ENCODE measurements at places on chromosomes 7 and 10.

DNA sequence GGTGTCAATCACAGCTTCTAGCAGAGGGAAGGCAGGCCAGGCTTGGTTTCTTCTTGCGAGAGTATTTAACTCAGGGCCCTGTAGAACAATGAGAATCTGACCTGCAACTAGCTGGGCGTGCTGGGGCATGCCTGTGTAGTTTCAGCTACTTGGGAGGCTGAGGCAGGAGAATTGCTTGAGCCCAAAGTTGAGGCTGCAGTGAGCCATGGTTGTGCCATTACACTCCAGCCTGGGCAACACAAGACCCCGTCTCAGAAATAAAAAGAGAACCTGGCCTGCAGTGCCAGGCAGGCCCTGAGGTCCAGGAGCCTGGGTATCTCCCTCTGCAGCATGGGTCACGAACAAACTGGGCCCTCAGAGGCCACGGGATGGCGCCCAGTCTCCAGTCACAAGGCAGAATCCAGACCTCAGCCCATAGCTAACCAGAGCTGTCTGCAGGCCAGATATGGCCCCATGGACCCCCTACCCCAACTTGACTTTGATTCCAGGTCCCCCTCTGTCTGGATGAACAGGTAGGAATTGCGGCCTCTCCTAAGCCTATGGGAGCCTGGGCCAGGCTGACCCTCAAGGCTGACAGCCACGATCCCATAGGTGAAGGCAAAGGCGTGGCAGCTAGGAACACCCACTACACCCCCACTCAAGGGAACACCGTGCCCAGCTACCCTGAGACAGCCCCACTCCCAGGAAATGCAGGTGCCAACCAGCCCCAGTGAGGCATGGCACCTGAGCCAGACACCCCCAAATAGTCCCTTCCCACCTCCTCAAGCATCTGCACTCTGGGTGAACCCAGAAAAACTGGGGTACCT lies 102.7 kb upstream of the TNRC18 start:
- DNase-seq = peak; percentile 47

DNA sequence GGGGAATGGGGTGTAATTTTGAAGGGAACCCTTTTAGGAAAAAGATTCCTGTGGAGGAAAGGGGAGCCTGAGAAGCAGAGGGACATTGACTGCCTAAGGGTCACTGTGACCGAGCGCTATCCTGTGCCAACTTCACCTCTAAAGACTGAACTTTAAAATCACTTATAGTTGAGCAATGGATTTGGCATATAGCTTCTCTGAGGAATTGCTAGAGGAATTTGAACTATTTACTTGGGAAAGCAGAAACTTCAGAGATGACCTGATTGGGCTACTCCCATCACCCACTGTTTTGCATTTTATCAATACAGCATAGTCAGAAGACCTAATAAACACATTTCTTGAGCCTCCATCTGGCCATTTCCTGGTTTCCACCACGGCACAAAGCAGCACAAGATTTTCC lies 23.7 kb upstream of the WNT16 start:
- no peak for DNase-seq

DNA sequence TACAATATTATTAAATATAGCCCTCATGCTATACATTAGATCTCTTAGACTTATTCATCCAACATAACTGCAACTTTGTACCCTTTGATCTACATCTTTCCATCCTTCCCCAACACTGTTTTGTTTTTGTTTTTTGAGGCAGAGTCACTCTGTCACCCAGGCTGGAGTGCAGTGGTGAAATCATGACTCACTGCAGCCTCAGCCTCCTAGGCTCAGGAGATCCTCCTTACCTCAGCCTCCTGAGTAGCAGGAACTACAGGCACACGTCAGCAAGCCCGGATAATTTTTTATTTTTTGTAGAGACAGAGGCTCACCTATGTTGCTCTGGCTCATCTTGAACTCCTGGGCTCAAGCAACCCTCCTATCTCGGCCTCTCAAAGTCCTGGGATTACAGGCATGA lies 53.3 kb downstream of the NT5C2 start:
- no peak for DNase-seq

- no peak for DNase-seq
These were observed 74.2 kb upstream of the HECW1 start for GRCh38 chr7:43038254-43038653.

- no peak for DNase-seq
These were observed 185.9 kb downstream of the DPY19L1 start for GRCh38 chr7:34851431-34851830.

GRCh38 chr10:22314852-22315251 lies 1.3 kb upstream of the COMMD3 start:
- DNase-seq = no peak

DNA sequence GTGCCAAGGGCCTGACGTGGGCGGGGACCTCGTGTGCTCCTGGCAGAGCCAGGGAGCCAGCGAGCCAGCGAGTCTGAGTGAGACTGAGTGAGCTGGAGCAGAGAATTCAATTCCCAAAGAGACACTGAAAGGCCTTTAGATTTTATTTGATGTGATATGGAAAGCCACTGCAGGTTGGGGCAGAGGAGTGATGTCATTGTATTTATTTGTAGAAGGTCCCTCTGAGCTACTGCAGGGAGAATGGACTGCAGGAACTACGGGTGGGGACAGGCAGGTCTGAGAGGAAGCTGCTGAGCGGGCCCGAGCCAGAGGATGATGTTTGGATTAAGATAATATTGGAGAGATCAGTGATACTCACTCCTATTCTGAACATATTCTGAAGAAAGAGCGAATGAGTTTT lies 445.8 kb upstream of the ANKRD30A start:
- no peak for DNase-seq

DNA sequence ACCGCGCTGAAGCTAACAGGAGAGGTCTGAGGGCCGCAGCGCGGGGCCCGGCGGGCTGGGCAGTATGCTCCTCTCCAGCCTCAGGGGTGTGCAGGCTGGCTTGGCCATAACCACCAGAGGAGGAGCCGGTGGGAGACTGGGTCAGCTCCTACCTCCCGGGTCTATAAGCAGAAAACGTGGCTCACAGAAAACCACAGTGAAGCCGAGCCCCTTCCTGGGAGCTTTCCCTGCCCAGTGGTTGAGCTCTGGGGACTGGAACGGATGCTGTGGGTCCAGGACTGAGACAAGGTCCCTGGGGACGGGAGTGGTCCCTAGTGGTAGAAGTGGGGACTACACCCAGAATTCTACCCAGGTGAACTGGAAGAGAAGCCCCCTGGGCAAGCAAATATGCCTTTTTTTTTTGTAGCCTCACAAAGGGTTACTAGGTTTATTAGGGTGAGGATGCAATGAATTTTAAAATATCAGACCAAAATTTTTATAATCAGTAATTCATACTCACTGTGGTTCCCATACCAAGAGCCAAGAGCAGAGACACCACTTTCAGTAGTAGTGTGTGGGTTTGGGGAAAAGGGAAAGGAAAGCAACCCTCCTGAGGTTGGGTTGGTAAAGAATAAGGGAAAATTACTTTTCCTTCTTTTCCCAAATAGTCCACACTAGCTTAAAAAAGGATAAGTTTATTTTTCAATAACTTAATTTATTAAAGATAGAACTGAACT lies 67.9 kb upstream of the PRKCQ start:
- DNase-seq = peak; percentile 36

- no peak for DNase-seq
These were observed 358.7 kb downstream of the PHF14 start for GRCh38 chr7:11332186-11332864.

GRCh38 chr7:96097835-96098234 lies 224.1 kb downstream of the SLC25A13 start:
- DNase-seq = no peak

DNA sequence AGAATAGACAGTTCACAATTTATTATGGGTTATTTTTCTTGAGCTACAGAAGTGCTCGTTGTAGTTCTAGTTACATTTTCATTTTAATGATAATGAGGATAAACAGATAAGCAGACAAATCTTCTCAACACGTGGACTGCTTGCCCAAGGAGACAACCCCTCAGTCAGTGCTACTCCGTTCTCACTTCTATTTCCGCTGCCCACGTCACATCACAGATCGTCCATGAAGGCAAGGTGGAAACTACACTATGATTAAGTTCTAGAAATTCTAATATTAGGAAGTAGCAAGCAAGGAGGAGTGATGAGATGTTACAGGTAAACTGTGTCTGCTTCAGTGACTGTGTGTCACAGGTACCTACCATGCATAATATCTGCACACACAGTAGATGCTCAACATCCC lies 210.5 kb downstream of the CHCHD3 start:
- DNase-seq = no peak

- peak; percentile 49 for DNase-seq
These were observed 33.3 kb upstream of the EBLN1 start for GRCh38 chr10:22250897-22251660.

GRCh38 chr10:89427629-89428028 lies 13.3 kb downstream of the IFIT5 start:
- DNase-seq = no peak

GRCh38 chr10:97682042-97682441 lies 5.0 kb downstream of the AVPI1 start:
- no peak for DNase-seq

DNA sequence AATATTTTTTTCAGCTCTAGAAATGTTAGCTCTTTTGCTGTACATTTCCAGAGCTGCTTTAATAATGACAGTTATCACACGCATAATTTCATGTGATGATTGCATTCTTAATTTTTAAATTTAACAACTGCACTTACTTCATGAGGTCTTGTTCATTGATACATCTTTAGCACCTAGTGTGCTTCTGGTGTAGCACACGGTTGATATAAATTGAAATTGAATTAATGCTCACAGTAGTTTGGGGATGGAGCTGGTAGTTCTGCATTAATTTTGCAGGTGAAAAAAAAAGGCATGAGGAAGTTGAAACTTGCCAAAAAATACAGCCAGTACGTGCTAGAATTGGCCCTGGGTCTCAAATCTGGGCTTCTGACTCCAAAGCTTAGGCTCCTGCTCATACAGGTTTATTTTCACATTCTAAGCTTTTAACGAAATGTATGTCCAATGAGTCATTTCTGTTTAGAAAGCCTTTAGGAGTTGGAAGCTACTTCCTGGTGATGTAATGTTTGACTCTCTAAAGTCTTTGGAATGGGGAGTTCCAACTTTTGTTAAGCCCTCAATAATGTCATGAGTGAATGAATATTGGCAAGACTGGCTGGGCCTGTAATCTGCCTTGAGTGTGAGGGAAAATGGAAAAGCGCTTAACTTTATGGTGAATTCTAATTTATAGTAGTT lies 62.5 kb downstream of the DAGLB start:
- peak; percentile 84 for DNase-seq

- DNase-seq = no peak
These were observed 191.3 kb upstream of the KAT6B start for GRCh38 chr10:74634995-74635536.

- no peak for DNase-seq
These were observed 221.1 kb downstream of the SNX10 start for GRCh38 chr7:26512737-26513136.

DNA sequence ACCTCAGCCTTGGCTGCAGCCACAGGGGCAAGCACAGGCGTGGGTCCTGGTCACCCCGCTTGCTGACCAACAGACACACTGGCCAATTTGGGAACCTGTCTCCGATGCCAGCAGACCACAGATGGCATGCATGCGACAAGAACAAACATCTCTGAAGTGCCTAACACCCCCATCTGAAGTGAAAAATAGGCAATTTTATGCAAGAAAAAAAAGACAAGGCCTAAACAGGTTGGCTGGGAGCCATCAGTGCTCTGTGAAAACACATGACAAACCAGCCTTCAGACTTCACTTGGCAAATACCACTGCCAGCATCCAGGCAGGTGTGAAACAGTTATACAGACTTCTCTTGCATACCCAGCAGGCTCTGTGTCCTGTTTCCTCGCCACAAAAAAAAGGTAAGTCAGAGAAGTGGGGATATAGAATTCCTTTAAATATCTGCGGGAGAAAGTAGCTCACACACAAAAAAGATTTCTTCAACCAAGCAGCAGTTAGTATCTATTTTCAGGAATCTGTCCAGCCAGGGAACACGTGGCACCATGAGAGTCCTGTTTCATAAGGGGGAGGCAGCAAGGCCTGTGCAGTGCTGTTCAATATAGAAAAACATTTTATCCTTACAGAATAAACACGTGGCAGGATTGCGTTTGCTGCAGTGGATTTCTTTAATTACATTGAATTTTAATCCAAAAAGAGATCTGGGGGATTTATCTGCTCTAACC lies 293.4 kb upstream of the MKLN1 start:
- DNase-seq = no peak

GRCh38 chr7:73696372-73696771 lies 13.0 kb downstream of the BUD23 start:
- DNase-seq = no peak

DNA sequence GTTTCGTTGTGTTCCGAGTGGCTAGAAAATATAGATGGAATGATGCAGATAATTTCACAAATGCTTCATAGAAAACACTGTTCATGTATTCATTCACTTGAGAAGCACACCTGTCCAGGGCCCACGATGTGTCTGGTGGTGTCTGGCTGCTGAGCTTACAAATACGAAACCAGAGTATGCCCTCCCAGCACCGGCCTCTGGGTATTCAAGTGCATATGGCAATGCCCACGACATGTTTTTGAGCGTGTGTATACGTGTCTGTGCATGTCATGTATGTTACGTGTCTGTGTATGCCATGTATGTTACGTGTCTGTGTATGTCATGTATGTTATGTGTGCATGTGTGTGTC lies 37.9 kb downstream of the IL2RA start:
- no peak for DNase-seq

DNA sequence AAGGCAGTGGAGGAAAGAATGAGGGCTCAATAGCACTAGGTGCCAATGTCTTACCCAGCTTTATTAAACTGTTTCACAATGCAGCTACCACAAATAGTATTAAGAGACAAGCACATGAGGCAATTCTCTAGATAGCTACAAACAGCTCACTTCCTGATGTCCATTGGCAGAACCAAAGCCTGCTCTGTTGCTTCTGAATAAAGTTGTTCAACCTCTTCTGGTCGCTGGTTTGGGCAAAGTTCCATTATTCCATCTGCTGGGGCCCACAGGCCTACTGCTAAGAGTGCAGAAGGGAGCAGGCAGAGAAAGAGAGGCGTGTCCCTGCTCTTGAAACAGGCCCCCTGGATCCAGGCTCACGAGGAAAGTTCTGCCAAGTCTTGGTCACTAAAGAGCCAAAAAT lies 173.9 kb downstream of the ZNF438 start:
- DNase-seq = peak; percentile 39

DNA sequence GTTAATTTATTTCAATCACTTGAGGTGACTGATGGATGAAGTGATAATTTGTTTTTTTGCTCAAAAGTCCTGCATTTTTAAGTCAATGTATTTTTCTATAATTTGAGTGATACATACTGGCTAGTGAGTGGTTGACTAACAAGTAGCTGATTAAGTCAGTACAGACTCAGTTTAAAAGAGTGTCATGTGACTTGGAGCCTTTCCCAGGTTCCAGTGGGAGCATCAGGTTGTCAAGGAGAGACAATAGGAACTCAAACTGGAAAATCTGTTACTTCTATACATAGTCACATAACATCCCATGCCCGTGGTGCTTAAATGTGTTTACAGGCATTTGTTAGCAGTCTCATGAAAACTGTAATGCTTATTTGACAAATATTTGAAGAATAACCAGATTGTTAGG lies 154.7 kb downstream of the ANK3 start:
- no peak for DNase-seq

GRCh38 chr7:56199639-56200038 lies 83.4 kb upstream of the NUPR2 start:
- no peak for DNase-seq
